ENCODE measurements at places on chromosomes 6 and 20.
A peak's percentile ranks its signal among the peaks of the same experiment; 100 is the strongest.

GRCh38 chr6:63839485-63839884, 203.9 kb downstream of the PHF3 start:
- no peak for DNase-seq

DNA sequence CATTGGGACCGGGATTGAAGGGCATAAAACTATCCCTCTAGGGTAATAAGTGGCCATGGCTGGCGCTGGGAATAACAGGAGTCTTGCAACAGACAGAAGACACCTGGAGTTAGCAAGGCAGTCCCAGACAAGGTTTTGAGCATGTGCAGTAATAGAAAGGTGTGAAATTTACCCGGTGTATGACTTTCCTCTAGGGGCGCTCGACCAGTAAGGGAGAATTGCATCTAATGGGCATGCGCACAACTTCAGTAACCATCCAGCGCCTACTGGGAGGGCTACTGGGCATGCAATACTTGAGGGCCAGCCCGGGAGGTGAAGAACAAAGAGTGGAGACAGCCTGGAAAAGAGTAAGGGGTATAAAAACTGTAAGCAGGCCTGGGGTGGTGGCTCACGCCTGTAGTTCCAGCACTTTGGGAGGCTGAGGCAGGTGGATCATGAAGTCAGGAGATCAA, 32.7 kb downstream of the SERPINB6 start:
- DNase-seq: peak; percentile 25

DNA sequence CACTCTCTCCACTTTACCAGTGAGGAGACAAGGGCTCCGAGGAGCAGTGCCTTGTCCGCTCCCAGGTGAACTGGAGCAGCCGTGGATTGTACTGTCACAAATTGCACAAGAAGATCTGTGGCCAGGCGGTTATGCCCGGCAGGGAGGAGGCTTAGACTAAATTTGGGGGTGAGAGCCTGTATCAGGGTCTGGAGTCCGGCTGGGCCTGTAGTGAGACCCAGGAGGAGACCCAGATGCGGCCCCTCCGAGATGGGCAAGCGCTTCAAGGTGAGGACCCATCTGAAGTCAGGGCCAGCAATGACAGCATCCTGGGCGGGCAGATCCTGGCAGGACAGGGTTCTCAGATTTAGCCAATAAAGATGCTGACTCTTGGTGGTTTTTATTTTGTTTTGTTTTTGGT, 27.6 kb downstream of the BANF2 start:
- no peak for DNase-seq

DNA sequence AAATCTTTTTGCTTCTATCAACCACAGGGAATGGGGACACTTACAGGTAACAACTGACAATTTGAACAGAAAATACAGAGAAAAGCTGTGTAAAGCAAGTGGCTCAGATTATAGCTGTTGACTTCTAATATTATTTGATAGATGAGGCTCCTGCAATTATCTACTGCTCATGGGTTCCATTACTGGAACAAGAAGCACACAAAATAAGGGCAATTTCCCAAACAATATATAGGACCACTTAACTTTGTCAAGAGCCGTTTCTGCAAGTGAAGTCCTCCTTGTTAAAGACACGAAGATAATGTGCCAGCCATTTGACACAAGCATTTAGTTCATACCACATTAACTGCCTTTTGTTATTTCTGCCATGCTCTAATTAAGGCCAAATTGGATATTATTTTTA, 315.5 kb upstream of the ARID1B start:
- DNase-seq: no peak

- DNase-seq: no peak
Measured at GRCh38 chr6:12314751-12315150, 24.6 kb downstream of the EDN1 start.

GRCh38 chr6:25606151-25606550, 45.9 kb upstream of the SCGN start:
- DNase-seq: no peak

DNA sequence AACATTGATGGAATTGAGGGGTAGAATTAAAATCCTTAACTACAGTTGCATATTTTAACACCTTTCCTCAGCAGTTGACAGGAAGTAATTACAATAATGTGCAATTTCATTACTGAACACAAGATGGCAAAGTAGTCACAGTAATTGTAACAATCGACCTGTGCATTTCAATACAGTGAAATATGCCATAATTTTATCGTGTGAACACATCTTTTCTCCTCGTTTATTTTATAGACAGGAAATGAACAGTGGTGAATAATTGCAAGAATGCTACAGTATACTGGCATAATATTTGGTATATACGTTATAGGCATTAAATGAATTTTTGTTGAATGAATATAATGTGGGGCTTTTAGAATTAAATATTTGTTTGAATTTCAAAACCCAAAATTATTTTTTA, 25.0 kb downstream of the CYB5R4 start:
- no peak for DNase-seq
